NK-92 treated with Interleukin-12 subunit alpha and Interleukin-12 subunit beta, amount 100 ng/mL, for 24 hours (cell line): ENCODE measurements at places on chromosomes 3 and 15.

DNA sequence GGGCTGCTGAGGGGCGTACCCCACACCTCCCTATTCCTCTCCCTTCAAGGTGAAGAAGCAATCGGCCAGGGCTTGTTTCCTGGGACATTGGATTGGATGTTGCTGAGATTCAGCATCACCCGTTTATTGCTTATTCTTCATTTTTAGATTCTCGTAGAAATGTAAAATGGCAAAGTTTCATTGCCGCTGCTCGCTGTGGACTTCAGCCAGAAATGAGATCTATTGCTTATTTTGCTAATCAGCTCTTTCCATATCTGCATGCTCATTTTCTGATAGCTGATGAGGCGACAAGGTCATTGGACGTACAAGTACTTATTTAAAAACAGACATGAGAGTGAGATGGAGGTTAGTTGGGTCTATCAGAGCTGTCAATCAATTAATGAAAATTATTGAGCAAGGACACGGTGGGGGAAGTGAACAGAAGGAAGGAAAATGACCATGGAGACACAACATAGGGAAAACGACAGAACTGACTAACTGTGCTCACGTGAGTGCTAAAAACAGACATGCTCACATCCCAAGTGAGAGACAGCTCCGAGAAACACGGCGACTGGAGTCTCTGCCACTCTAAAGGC is 471.2 kb downstream of the NR2F2 start:
- DNase-seq = no peak

DNA sequence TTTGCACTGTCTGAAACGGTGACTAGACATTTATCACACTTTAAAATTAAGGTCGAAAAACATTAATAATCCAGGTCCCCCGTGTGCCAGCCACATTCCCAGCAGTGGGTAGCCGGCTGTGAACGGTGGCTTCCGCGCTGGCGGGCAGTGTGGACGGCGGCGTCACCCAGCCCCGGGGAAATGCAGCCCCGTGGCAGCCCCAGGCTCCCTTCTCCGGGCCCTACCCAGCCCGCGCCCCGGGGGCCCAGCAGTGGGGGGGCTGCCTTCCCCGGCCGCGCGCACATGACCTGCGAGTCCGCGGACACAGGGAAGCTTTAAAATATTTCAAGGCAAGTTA is 25.3 kb downstream of the GABRA5 start:
- no peak for DNase-seq

- DNase-seq = no peak
Measured at GRCh38 chr3:44323341-44323955, 15.1 kb upstream of the TCAIM start.

- no peak for DNase-seq
Measured at GRCh38 chr15:39391230-39391629, 189.6 kb upstream of the THBS1 start.

DNA sequence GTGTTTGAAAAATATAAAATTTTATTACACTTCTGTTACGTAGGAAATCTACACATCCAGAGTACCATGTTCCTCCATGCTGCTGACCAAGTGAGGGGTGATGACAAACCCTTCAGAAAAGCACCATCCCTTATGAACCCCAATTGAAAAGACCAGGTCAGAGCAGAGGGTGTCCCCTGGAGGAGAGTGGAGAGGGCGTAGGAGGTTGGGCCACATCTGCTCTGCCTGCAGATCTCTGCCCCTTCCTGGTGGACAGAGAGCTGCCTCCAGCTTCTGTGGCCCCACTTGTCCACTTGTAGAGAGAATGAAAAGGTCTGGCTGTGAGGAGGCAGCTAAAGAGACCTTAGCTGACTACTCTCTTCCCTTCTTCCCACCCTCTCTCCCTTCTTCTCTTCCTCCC is 55.5 kb downstream of the GLDN start:
- no peak for DNase-seq
